ENCODE measurements at places on chromosomes 3 and 15.

DNA sequence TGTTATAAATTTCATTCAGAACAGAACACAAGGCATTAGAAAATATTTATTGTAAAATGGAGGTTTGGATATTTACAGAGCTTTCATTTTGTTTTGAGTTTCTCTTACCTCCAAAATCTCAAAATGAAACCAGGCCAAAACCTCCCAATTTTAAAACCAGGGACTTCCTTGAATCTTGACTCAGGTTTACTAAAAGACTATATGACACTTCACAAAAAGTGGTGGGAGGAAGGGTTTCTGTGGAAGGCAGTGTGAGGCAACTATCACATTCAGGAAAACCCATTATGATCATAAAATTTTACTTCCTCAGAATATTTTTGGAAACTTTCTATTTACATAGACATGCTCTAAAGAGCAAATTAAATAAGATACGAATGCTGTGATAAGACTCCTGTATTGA is 205.8 kb upstream of the EOMES start:
- H3K27ac ChIP-seq = no peak overlapping the region
- H3K36me3 ChIP-seq = no peaks in the 10 kb centered on the region
- no peaks in the 10 kb centered on the region for H3K4me1 ChIP-seq
- H3K27me3 ChIP-seq = no peaks in the 10 kb centered on the region

GRCh38 chr15:62739082-62739481 is 303.5 kb upstream of the TPM1 start:
- DNase-seq = no peak
- no peaks in the 10 kb centered on the region for H3K27me3 ChIP-seq
- peaks cover 65% of the 10 kb centered on the region for H3K36me3 ChIP-seq
- no peak overlapping the region for H3K27ac ChIP-seq
- H3K4me1 ChIP-seq = no peaks in the 10 kb centered on the region

- H3K4me3 ChIP-seq = no peak overlapping the region
- H3K4me1 ChIP-seq = peaks cover 13% of the 10 kb centered on the region
- peaks cover 50% of the 10 kb centered on the region for H3K36me3 ChIP-seq
- no peak overlapping the region for H3K27ac ChIP-seq
Observed at GRCh38 chr3:119236756-119237155, 3.9 kb downstream of the B4GALT4 start.

DNA sequence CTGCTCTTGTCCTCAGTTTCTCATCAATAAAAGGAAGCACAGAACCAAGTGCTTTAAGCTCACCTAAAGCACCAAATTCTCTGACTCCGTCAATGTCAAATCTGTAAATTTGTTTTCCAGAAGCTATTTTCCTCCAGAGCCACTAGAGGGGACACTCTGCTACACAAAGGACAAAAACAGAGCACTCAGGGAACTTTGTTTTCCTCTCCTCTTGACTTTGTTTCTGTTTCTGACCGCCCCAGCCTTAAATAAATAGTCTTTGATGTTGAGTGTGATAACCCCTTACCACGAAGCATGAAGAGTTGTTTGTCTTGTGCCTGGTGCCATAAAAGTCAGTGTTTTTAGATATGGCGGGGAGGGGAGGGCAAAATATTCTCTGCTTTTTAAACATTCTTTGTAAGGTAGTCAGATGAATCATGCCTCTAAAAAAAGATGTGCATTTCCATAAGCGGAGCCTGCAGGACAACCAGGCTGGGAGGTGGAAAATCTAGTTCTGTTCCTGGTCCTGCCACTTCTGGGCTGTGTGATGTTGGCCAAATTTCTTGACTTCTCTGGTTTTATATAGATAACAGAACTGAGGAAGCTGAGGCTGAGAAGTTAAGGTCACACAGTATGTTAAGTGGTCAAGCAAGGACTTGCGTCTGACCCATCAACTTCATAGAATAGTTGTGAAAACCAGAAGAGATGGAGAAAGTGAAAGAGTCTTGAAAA is 7.3 kb upstream of the ZBTB38 start:
- H3K36me3 ChIP-seq = peaks cover 10% of the 10 kb centered on the region
- H3K27ac ChIP-seq = peak overlapping the region; percentile 15
- H3K27me3 ChIP-seq = no peaks in the 10 kb centered on the region
- H3K4me1 ChIP-seq = peaks cover 9% of the 10 kb centered on the region
- DNase-seq = peak; percentile 79

DNA sequence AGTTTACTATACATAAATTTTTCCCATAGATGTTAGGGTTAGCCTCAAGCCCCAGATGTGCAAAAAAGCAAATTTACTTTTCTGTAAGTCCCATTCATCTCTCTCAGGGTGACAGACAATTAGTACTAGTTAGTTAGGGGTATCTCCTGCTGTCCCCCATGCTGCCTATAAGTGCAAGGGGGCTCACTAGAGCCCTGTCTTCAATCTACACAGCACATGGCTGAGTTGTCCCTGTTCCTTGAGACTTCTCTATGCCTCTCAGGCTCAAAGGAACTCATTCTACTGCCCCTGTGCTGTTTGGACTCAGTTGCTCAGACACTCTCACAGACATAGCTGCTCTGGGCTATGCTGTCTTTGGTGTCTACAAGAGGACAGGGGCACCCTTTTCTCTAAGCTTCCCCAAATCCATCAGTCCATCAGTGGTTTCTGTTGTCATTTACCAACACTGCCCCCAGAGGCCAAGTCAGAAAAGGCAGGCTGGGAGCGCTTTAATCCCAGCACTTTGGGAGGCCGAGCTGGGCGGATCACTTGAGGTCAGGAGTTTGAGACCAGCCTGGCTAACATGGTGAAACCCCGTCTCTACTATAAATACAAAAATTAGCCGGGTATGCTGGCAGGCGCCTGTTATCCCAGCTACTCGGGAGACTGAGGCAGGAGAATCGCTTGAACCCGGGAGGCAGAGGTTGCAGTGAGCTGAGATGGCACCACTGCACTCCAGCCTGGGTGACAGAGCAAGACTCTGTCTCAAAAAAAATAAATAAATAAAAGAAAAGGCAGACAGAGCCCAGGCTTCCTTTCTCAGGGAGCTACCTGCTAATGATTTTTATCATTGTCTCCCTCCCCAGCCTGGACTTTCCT is 31.4 kb upstream of the PRTG start:
- no peak overlapping the region for H3K27ac ChIP-seq
- H3K4me1 ChIP-seq = no peaks in the 10 kb centered on the region
- DNase-seq = no peak
- no peaks in the 10 kb centered on the region for H3K27me3 ChIP-seq
- no peak overlapping the region for H3K4me3 ChIP-seq
- H3K36me3 ChIP-seq = no peaks in the 10 kb centered on the region

GRCh38 chr3:194900854-194901522 is 215.3 kb downstream of the FAM43A start:
- no peak for DNase-seq
- no peaks in the 10 kb centered on the region for H3K36me3 ChIP-seq

DNA sequence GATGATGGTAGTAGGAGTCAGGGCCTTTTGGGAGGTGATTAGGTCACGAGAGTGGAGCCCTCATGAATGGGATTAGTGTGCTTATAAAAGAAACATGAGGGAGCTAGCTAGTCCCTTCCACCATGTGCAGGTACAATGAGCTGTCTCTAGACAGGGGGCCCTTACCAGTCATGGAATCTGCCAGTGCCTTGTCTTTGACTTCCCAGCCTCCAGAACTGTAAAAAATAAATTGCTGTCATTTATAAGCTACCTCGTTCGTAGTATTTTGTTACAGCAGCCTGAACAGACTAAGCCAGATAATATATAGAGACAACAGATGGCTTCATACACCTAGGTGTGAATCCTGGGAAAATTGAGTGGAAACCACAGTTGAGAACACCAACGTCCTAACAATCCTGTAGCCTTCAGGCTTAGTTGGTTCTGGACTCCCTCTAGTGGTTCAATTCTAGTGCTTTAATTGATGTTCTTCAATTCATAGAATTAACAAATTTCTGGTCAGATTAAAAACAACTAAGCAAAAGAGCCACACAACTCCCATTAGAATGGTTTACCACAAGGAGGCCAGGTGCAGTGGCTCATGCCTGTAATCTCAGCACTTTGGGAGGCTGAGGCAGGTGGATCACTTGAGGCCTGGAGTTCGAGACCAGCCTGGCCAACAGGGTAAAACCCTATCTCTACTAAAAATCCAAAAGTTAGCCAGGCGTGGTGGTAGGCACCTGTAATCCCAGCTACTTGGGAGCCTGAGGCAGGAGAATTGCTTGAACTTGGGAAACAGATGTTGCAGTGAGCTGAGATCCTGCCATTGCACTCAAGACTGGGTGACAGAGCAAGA is 21.3 kb upstream of the GATM start:
- H3K36me3 ChIP-seq = no peaks in the 10 kb centered on the region
- no peak overlapping the region for H3K27ac ChIP-seq
- no peaks in the 10 kb centered on the region for H3K27me3 ChIP-seq

DNA sequence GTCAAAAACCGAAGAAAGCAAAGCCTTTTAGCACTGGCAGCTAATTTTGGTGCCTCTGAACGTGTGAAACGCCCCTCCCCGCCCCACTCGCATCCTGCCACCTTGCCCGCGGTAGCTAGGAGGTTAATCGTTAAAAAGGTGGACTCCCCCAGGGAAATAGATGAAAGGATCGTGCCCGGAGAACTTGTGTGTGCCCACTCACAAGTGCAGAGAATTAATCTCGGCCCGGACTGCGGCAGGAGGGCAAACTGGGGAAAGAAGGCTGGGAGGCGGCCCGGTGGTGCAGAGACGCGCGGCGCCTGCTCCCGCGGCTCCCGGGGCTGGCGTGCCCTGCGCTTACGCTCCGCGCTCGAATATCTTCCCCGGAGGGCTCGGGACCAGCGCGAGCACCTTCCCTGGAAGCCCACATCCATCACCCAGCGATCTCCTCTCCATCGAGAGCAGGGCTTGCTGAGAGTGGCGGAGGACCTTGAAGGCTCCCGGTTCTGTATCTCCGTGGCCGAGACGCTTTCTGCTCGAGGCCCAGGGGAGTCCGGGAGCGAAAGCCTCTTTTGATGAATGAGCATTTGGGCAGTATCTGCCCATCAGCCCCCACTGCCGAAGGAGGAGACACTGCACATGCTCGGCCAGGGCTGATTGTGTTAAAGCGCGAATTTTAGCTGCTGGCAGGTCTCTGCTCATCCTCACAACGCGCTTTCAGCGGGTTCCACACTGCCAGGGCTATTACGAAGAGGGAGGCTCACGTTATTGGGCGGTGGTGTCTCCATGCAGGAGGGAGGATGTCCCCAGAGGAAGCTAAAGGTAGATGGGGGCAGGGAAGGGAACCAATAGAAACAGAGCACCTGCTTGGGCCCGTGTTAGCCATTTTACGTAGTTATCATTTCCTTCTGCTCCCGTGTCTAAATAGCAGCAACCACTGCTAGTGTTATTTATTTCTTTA is 1.3 kb upstream of the SPTSSB start:
- peaks cover 37% of the 10 kb centered on the region for H3K27me3 ChIP-seq
- H3K36me3 ChIP-seq = no peaks in the 10 kb centered on the region
- no peak overlapping the region for H3K27ac ChIP-seq
- H3K4me1 ChIP-seq = peaks cover 14% of the 10 kb centered on the region

DNA sequence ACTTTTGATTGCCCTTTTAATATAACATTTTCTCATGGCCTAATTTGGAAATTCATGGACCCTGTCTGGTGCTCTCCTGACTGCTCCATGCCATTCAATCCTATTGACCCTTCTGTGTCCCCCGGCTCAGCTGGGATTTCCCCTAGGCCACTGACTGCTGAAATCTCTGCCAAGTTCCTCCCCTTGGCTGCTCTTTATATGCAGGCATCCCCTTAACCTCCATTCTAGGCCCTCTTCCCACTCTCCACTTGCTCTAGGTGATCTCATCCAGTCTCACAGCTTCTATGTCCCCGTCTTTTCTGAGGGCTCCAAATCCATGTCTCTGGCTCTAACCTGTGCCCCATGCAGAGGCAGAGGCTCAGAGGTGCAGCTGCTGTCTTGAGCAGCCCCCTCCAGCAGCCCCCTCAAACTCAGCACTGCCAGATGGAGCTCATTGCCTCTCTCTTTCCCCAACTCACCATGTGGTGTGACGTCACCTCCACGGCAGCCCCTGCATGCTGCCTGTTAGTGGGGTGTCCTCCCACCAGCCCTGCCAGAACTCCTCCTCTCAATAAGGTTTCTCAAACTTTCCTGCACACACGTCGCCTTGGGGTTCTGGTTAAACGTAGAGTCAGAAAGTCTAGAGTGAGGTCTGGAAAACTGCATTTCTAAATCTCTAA is 6.6 kb downstream of the FSD2 start:
- no peaks in the 10 kb centered on the region for H3K4me1 ChIP-seq
- no peak overlapping the region for H3K27ac ChIP-seq
- H3K36me3 ChIP-seq = no peaks in the 10 kb centered on the region
- DNase-seq = no peak

DNA sequence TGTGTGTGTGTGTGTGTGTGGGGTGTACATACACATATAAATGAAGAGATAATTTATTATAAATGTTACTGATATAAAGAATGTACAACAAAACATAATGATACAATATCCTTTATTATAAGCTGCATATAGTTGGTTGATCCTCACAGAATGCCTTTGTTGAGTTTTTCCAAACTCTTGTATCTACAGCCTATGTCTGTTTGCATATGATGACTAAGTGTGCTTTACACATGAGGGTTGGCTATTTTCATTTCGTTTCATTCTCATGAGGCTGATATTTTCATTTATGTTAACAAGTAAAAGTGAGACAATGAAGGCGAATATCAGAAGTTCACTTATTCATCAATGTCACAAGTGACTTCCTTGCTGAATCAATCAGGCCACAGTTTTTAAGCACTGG is 45.1 kb downstream of the TM2D3 start:
- no peak overlapping the region for H3K27ac ChIP-seq
- no peaks in the 10 kb centered on the region for H3K36me3 ChIP-seq
- H3K4me3 ChIP-seq = no peak overlapping the region

DNA sequence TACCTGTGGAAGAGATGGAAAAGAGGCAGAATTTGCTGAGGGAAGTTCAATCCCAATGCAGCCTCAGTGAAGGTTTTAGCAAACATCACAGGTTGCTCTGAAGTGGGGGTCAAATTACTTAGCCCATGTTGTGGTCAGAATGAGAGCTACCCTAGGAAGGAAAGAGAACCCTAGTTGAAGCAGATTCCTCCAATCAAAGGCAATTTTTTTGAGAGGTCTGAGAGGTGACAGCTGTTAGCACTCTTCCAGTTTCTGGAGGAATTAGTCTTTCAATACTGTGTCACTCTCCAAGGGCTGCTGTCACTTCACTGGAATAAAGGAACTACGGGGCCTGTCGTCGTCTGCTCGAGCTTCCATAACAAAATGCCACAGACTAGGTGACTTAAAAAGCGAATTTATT is 584.2 kb upstream of the DPPA4 start:
- no peak overlapping the region for H3K27ac ChIP-seq
- no peaks in the 10 kb centered on the region for H3K36me3 ChIP-seq
- no peaks in the 10 kb centered on the region for H3K4me1 ChIP-seq
- H3K4me3 ChIP-seq = no peak overlapping the region

DNA sequence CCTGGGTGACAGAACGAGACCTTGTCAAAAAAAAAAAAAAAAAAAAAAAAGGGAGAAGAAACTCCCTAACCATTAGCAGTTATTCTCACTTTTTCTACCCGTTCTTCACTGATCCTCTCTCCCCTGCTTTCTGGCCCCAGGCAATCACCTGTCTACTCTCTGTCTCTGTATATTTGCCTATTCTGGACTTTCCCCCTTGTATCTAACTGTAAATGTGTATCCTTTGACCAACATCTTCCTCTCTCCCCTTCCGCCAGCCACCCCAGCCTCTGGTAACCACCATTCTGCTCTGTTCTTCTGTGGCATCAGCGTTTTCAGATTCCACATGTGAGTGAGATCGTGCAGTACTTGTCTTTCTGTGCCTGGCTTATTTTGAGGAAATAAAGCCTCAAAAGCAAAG is 6.9 kb downstream of the CYFIP1 start:
- no peak overlapping the region for H3K27ac ChIP-seq
- H3K27me3 ChIP-seq = no peaks in the 10 kb centered on the region
- H3K36me3 ChIP-seq = no peaks in the 10 kb centered on the region
- H3K4me1 ChIP-seq = no peaks in the 10 kb centered on the region

GRCh38 chr3:181718369-181718768 is 6.6 kb downstream of the SOX2 start:
- peaks cover 99% of the 10 kb centered on the region for H3K27me3 ChIP-seq
- no peak overlapping the region for H3K4me3 ChIP-seq
- H3K4me1 ChIP-seq = peaks cover 3% of the 10 kb centered on the region
